Right hindlimb (tissue), 1 donor: ENCODE measurements at places on chromosomes 5 and 9.
A peak's percentile ranks its signal among the peaks of the same experiment; 100 is the strongest.

GRCh38 chr5:15388866-15389265 lies 111.1 kb upstream of the FBXL7 start:
- DNase-seq, result no peak

- peak; percentile 85 for DNase-seq
Observed at GRCh38 chr9:127336506-127337352, 60.2 kb upstream of the SLC2A8 start.

DNA sequence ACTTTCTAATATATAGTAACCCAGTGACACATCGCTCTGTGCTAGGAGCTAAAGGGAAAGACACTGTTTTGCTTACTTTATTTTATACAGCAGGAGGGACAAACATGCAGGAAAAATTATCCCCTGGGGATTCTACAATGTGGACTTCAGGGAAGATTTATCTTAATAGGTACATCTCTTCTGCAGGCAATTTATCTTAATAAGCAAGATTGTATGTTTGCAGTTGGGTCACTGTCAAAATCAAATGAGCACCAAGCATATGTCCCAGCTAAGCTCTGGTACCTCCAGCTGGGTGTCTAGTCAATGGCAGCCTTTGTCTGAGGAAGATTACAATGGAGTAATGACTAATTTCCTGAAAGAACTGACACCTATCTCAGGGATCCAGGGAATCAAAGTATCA lies 309.9 kb upstream of the PANK3 start:
- no peak for DNase-seq

DNA sequence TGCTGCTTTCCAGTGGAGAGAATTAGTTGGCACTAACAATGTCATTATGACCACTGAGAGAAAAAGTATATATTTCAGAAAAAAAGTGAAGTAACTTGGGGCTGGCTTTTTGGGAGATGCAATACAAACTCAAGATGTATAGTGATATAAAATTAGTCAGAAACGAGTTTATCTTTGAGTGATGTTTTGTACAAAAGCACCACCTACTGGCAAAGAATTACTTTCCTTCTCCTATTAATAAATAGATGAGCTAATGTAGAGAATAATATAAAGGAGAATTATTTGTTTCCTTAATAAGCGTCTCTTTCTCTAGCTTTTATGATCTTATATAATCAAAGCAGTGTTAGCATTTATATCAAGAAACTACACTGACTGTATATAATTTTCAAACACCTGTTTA lies 158.8 kb downstream of the MEF2C start:
- DNase-seq, result no peak

DNA sequence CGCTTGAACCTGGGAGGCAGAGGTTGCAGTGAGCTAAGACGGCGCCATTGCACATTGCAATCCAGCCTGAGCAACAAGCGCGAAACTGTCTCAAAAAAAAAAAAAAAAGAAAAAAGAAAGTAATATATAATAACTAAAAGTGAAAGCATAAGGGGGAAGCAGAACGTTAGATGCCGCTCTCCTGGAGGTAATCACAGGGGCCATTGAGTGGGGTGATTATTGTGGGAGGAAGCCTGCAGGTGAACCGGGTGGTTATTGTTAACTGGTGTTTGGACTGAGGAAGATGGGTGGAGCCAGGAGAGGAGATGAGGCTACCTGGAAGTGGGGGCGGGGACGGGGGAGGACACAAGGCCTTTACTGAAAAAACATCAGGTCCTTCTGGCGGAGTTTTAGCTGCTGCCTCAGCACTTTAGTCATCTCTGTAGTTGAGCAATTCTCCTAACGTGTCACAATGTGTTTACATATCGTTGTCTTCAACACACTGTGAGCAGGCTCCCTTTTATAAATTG lies 5.3 kb upstream of the TJP2 start:
- no peak for DNase-seq

GRCh38 chr9:16710888-16711287 lies 159.6 kb downstream of the BNC2 start:
- no peak for DNase-seq

GRCh38 chr9:87336914-87337333 lies 160.7 kb upstream of the DAPK1 start:
- DNase-seq, result no peak

GRCh38 chr5:11385901-11386293 lies 518.3 kb downstream of the CTNND2 start:
- no peak for DNase-seq

DNA sequence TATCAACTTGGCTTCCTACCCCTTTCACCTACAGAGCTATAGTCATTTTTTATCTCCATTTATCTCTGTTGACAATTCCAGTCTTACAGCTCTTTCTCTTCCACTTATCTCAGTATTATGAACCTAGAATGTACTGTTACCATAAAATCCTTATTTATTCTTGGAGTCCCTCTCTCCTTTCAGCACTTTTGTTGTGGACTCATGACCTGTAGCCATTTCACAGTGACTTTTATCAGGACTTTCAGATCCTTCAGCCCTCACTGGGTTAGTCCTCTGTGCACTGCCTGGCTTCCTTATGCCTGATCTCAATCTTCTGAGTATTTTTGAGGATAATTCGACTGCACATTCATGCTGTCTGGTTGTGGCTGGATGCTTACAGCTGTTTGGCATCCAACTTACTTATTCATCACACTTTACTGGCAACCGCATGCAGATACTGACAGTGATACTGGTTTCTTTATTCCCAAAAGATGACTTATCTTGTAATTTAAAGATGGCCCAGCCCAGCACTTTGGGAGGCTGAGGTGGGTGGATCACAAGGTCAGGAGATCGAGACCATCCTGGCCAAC lies 293.3 kb downstream of the MAN2A1 start:
- no peak for DNase-seq

DNA sequence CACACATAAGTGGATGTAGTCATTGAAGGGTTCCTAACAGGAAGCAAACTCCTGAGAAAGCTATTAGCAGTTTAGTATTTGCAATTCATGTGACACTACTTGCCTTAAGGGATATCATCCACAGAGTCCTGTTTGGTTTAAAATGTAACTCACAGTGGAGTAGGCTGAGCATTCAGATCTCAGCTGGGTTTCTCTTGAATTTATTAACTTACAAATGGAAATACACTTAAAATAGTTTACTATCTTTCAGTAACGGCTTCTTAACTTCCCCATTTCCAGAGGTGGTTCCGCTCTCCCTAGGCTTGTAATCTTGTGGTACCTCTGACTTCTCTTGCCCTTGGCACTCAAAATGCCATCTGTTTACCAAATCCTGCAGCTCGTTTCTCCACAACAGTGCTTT lies 660.7 kb upstream of the ADAMTS16 start:
- DNase-seq, result no peak

- DNase-seq, result no peak
Observed at GRCh38 chr5:158819840-158820620, 279.7 kb downstream of the EBF1 start.

- no peak for DNase-seq
Observed at GRCh38 chr5:9358961-9359685, 186.8 kb downstream of the SEMA5A start.

DNA sequence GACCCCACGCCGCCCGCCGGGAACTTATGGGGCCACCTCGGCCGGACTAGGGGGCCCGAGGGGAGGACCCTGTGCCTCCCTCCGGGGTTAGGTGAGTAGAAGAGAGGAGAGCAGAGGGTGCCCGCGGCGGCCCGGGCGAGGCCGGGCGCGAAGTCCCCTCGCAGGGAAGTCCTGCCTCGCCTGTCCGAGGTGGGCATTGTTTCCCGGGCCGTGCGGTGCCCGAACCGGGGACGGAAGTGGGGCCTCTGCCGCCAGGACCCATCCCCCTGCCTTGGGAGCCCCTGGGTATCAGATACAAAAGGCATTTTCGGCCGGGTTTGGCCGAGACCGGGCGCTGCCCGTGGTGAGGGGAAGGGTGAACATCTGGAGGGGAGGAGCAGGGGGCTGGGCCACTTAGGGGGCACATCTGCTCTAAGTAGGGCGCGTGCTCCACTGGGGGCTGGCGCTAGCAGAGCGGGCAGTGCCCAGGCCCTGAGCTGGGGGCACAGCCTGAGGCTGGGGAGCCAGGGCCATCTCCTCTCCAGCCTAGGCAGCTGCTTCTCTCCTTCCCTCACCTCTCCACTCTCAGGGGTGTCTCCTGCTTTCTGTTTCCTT lies 48.2 kb downstream of the DAB2IP start:
- DNase-seq, result peak; percentile 49

- DNase-seq, result peak; percentile 82
Observed at GRCh38 chr9:36136272-36136893, at the start of gene GLIPR2. Gene GLIPR2, plus strand, starts transcription at chr9:36136733. Its CDS starts 46 bp downstream, at chr9:36136779.

DNA sequence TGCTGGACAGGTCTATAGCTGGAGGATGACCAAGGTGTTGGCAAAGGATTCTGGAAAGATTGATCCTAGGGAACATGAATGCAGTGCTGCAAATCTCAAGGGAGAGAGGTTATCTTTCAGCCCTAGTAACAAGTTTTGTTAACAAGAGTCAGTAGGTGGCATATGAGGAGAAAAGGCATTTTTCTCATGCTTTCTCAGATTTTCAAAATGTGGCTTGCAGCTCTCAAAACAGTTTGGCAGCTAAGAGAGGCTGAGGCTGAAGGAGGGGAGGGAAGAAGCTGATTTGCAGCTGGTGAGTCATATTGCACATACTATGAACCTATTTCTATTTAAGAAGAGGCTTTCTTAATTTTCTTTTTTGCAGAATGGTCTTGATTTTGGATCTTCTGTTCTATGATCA lies 64.3 kb upstream of the PCA3 start:
- no peak for DNase-seq

GRCh38 chr5:132322266-132322665 lies 28.1 kb downstream of the SLC22A4 start:
- no peak for DNase-seq

GRCh38 chr5:98624145-98624880 lies 149.2 kb upstream of the RGMB start:
- no peak for DNase-seq

GRCh38 chr5:61139094-61139873 lies 23.0 kb downstream of the SMIM15 start:
- no peak for DNase-seq

DNA sequence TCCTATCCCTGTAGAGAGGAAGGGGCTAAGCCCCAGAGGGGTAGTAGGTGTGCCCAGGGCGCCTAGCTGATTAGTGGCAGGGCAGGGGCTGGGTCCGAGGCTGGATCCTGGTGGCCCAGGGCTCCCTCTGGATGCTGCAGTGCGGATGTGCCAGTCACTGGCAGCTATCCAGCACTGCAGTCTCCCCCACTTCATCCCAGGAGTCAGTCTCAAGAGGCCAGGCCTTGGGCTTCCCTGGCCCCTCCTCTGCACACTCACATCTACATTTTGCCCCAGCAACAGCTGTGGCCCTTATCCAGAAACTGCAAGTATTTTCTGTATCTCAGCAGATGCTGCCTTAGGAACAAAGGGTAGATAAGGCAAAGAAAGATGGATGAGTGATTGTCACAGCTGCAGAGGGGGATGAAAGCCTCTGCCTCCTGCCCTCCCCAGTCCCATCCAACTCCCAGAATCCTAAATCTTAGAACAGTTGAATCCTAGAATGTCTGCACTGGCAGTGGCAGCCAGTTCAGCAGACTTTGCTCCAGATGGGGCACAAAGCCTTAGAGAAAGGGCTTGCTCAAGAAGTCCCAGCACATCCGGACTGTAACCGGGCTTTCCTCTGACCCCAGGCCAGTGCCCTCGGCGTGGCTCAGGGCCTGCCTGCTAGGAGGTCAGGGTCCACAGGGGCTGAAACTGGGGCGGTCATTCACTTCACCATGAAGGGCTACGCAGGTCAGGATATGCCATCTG lies 1.6 kb downstream of the ANXA6 start:
- peak; percentile 74 for DNase-seq

DNA sequence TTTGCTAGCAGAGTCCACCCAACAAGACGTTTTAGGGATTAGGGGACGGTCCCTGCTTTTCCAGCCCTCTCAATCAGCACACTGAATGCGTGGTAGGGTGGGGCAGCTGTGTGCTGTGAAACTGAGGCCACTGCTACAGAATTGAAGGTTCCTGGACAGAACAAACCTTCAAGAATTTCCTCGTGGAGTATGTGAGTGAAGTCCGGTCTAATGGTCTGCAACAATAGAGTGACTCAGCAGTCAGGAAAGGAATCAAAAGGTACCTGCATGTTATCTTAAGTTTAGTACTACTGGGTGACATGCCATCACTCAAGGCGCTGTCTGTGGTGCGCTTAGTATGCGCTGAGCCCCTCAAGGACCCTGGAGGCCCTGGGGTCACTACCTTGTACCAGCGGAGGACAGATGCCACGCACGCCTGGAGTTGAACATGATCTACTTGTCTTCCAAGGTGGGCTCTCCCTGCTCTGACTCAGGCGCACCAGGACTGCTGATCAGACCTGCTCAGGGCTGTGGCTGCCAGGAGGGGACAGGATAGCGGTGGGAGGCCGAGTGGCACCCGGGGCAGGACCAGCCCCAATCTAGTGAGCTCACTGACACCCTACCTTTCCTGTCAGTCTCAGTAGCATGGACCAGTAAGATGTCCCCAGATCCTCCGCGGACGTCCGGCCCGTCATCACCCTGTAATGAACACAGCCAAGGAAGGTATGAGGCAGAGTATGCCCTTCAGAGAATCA lies 50.5 kb downstream of the PRRT1B start:
- no peak for DNase-seq

GRCh38 chr9:6219981-6220380 lies 4.4 kb downstream of the IL33 start:
- DNase-seq, result no peak

DNA sequence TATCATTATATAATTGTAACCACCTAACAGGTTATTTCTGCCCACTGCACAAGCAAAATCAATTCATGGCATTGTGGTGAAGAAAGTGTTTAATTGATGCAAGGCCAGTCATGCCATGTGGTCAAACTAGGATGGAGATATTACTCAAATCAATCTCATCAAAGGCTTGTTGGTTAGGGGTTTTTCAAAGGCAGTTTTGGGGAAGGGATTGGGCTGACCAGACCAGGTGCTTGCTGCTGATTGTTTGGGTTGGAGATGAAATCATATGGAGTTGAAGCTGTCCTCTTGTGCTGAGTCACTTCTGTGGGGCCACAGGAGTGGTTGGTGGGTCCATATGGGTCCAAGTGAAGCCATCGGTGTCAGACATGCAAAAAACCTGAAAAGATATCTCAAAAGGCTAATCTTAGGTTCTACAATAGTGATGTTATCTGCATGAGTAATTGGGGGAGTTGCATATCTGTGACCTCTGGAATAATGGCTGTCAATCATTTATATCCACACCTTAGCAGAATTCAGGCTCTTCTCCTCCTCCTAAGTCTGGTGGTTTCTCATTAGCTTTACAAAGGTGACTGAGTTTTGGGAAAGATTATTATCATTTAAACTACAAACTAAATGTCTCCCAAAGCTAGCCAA lies 44.9 kb downstream of the HMGCS1 start:
- DNase-seq, result no peak
